ENCODE measurements at places on chromosomes 6 and 20.

DNA sequence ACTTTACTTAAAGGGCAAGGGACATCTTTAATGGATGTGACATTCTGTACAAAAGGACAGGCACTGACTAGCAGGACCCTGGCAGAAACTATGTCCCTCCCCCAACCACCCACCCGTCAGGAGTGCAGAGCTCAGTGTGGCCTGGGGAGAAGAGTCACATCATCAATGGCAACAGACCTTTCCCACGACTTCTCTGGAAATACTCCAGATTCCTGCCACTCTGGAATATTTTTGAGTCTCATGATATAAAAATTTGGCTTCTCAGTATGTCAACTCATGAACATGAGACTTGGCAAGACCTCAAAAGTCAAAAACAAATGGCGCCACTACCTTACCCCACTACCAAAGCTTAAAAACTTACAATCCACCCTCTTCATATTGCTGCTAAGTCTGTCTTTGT lies 118.3 kb downstream of the SLC23A2 start:
- no peak for DNase-seq

DNA sequence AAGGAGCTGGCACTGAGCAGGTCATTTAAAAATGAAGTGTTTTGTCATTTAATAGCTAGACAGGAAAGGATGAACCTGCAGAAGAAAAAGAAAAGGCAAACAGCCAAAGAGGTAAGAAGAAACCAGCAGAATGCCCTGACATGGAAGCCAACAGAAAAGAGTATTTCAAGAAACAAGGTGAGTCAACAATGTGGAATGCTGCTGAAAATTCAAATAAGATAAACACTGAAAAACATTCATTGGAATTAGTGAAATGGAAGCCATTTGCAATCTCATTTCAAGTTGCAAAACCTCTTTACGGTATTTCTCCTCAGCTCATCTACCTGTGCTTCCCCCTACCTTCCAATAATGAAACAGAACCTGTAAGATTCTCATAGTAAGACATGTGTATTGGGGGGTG lies 59.6 kb downstream of the RWDD2A start:
- DNase-seq = no peak

DNA sequence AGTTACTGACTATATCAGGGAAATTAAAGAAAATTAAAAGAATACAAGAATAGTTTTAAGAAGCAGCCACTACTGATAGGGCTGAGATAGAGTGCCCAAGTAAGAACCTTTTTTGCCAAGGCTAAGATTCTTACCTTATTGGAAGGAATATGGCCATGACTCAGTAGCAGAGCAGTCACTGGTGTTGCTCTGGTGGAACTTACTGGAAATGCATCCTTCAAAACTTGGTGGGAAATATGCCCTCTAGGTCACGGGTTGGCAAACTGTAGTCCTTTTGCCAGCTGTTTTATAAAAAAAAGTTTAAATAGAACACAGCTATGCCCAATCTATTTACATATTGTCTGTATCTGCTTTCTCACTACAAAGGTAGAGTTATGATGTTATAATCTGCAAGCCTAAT lies 6.0 kb downstream of the HSF2 start:
- no peak for DNase-seq

GRCh38 chr6:142867988-142868812 lies 76.8 kb downstream of the HIVEP2 start:
- no peak for DNase-seq

GRCh38 chr6:129730477-129731165 lies 20.6 kb upstream of the ARHGAP18 start:
- peak; percentile 71 for DNase-seq

DNA sequence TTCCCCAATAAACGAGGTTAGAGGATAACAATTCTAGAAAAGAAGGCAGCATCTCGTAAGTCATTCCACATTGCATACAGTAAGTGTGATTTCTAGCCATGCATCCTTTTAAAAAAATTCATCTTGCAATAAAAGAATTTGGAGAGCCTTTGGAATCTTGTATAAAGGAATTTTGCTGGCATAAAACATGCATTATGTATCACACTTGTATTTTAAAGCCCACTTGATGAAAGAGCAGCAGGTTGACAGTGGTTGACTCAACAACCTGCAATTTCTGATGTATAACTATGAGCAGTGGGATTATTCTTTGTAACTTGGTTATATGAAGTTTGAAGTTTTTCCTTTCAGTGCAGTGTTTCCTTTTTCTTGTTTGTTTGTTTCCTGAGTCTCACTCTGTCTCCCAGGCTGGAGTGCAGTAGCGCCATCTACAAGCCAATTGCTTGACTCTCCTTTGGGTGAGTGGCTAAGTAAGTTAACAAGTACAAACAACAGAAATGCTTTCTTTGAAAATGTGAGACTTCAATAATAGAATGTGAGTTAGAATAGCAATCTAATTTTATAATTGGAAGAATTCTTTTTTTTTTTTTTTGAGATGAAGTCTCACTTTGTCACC lies 39.9 kb downstream of the JARID2 start:
- peak; percentile 33 for DNase-seq

GRCh38 chr20:17543531-17544131 lies 12.5 kb upstream of the BFSP1 start:
- no peak for DNase-seq

DNA sequence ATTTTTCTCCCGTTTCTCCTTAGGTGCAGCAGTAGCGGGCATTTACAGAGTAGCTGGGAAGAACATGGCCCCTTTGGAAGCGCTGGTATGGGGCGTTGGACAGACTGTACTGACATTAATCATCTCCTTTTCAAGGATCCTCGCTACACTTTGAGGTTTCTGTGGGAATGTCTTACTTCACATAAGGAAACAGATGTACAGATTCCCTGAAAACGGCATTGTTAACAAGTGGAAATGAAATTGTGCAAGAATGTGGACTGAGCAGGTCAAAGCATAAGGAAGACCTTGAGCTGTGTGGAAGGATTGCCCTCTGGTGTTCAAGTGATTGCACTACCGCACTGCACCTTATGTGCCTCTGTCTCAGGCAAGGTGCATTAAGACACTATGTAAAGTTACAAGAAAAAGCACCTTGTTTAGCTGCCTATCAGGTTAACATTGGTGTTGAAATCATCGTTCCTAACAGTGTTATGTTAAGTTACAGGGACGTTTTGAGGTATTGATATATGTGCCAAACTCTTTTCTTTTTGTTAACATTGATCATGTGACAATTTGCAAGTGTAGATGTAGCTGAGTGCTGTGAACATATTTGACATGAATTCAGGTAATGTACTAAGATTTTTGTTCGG lies 38.0 kb downstream of the TMEM170B start:
- peak; percentile 61 for DNase-seq

DNA sequence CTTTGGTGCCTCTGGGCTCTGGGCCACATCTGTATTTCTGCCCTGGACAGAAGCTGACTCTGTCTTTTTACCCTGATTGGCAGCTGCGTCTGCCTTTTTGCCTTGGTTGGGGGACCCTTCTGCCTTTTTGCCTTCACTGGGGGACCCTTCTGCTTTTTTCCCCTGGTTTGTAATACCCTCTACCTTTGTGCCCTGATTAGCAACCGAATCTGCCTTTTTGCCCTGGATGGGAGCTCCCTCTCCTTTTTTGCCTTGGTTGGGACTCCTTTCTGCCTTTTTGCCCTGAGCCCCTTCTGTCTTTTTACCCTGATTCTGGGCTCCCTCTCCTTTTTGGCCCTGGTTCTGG lies 23.4 kb downstream of the RRBP1 start:
- DNase-seq = no peak

GRCh38 chr6:156808287-156808686 lies 31.1 kb downstream of the ARID1B start:
- no peak for DNase-seq

- no peak for DNase-seq
Measured at GRCh38 chr6:124466949-124467348, 495.3 kb upstream of the RNF217 start.

DNA sequence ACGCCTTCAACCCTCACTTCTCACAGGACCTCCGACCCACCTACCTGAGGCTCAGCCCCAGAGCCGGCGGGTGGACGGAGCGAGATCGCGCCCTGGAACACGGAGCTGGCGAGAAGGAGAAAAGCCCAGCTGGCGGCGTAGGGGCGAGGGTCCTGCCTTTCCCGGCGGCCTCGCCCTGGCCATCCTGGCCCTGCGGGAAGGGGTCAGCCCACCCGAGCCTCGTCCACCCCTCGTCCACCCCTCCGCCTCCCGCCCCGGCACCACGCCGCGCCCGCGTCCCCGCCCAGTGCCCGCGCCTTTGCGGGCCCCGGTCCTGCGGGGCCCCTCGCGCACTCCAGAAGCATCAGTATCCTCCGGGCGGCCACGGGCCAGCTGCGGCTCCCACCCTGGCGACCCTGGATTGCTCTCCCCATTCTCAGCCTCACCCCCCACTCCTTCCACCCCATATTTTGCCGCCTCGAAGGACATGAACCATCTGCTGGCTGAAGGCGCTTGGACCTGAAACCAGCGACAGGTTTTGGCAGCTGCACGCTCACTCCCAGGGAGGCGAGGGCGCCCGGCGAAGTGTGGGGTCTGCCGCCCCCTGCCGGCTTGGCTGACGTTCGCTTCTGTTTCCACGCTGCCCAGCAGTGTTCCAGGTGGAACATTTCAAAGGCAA lies 65.1 kb downstream of the PLG start:
- peak; percentile 38 for DNase-seq

GRCh38 chr6:35487658-35488516 lies 9.0 kb downstream of the TEAD3 start:
- no peak for DNase-seq

DNA sequence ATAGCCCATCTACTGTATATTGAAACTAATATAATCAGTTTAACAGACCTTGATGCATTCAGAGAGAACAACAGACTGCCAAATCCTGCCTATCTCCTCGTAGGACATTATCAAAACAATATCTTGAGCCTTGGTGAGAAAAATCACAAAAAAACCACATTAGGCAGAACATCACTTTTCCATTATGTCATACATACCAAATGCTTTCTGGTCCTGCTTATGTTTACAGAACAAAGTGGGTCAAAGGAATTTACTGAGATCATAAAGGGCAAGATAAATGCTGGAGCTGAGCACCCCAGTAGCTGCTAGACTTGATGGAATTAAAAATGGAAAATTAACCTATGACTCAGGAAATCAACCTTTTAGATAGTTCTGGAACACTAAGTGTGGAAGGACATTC lies 195.3 kb upstream of the KCNK16 start:
- no peak for DNase-seq

- no peak for DNase-seq
Measured at GRCh38 chr20:49961413-49961812, 21.4 kb upstream of the SNAI1 start.

- DNase-seq = peak; percentile 6
Measured at GRCh38 chr6:163711615-163712565, 297.4 kb downstream of the QKI start.

- no peak for DNase-seq
Measured at GRCh38 chr6:34813028-34813713, 21.3 kb downstream of the BLTP3A start.

DNA sequence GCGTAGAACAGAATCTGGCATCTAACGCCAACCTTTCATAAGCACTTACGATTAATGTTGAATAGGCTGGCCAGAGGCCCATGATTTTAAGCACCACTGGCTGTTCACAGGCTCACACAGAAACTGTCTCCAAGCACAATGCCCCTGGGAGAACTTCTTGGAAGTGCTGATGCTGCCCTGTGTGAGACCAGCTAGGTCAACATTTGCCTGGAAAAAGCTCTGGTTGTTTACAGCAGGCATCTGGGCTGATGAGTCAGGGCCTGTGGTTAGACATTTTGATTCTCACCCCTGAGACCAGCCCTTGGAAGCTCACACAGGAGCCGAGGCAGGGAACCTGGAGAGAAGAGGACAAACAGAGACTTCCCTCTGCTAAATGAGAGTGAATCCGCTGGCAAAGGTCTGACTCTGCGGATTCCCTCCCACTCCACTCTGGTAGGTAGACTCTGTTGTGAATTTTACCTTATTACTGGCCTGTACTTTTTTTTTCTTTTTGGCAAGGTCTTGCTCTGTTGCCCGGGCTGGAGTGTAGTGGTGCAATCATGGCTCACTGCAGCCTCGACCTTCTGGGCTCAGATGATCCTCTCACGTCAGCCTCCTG lies 6.8 kb upstream of the SULF2 start:
- DNase-seq = no peak

DNA sequence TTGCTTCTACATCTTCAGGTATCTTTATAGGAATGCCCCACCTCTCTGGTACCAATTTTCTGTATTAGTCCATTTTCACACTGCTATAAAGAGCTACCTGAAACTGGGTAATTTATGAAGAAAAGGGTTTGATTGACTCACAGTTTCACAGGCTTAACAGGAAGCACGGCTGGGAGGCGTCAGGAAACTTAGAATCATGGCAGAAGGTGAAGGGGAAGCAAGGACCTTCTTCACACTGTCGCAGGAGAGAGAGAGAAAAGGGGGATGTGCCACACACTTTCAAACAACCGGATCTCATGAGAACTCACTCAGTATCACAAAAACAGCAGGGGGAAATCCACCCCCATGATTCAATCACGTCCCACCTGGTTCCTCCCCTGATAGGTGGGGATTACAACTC lies 24.4 kb upstream of the LY86 start:
- no peak for DNase-seq

DNA sequence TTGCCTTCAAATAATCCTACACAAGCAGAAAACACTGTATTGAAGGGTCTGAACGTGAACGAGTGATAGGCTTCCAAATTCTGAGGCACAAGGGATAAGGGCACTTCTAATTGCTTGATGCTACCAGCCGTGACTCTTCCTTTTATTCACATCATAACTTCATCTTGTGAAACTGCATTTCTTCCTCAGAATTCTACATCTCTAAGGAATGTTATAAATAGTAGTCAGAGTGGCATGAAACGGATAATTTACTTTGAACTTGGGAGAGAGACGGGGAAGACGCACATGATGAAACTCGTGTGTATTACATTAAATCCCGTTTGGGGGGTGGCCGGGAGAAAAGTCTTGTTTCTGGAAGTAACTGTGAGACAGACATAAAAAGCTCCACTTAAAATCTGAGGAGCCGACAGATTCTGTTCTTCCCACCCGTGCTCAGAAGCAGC lies 754 bp downstream of the HDDC2 start:
- no peak for DNase-seq

- DNase-seq = peak; percentile 77
Measured at GRCh38 chr6:6676910-6677441, 88.5 kb downstream of the LY86 start.

GRCh38 chr20:41462372-41463161 lies 95.9 kb upstream of the EMILIN3 start:
- DNase-seq = no peak
